ENCODE measurements at places on chromosomes 16 and 17.
A peak's percentile ranks its signal among the peaks of the same experiment; 100 is the strongest.

- peak; percentile 21 for DNase-seq
Measured at GRCh38 chr17:28796062-28796461, 46.5 kb downstream of the FAM222B start.

DNA sequence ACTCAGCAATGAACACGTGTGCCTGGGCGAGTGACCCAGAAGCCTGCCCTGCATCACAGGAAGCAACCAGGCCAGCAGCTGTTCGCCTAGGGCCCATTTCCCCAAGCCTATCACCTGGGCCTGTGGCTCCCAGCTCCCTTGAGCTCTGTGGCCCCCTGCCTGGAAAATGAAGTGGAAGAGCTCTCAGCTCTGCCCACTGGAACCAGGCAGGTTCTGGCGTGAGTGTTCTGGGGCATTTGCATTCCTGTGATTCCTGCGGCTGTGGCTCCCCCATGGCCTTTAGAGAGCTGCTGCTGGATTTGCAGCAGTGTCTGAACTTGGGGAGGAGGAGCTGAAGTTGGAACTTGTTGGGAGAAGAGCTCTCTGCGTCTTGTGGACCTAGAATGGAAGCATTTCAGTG, 22.8 kb downstream of the PGS1 start:
- no peak for DNase-seq

- peak; percentile 29 for DNase-seq
Measured at GRCh38 chr17:62668091-62668804, 40.8 kb downstream of the MRC2 start.

- DNase-seq: no peak
Measured at GRCh38 chr16:4588386-4588785, 26.3 kb downstream of the UBALD1 start.

GRCh38 chr16:31002250-31002700, 8.2 kb downstream of the STX1B start:
- no peak for DNase-seq

DNA sequence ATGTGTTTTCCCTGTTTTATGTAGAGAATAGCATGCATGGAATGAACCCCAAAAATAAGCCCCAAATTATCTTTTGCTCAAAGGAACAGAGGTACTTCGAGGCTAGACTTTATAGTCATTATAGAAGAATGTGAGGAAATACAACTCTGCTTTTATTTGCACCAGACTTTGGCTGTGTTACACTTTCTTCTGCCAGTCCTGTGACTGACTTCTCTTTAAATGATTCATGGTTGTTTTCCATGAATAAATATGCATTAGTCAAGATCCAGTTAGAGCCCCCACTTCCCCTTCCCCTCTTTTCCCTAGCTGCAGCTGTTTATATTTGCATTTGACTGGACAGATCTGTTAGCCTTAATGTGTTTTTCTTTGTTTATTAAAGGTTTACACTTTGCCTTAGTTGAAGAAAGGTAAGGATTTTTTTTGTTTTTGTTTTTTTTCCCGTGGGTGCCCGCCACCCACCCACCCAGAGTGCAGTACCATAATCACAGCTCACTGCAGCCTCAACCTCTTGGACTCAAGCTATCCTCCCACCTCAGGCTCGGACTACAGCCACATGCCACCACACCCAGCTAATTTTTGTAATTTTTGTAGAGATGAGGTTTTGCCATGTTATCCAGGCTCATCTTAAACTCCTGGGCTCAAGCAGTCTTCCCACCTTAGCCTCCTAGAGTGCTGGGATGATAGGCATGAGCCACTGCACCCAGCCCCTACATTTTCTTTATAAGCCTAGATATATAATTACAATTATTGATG, 152.6 kb downstream of the CYB561 start:
- DNase-seq: no peak

GRCh38 chr16:63461248-63461841, 1425.1 kb upstream of the CDH8 start:
- DNase-seq: peak; percentile 64

DNA sequence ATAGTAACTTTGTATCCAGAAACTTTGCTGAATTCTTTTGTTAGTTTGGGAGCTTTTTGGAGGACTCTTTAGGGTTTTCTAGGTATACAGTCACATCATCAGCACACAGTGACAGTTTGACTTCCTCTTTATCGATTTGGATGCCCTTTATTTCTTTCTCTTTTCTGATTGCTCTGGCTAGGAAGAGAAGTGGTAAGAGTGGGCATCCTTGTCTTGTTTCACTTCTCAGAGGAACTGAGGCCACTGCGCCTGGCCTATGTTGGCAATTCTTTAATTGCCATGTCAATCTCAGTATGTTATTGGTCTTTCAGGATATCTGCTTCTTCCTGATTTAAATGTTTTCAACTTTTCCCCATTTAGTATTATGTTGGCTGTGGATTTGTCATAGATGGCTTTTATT, 24.6 kb downstream of the ATF7IP2 start:
- DNase-seq: no peak

- DNase-seq: no peak
Measured at GRCh38 chr16:6447021-6447790, 885.4 kb upstream of the RBFOX1 start.

Measured in NCI-H82 (cell line).